ENCODE measurements at places on chromosomes 3 and 15.

- DNase-seq = no peak
Measured at GRCh38 chr15:82917249-82917648, 35.3 kb downstream of the HOMER2 start.

GRCh38 chr15:82833362-82833682 lies 23.9 kb downstream of the WHAMM start:
- no peak for DNase-seq

DNA sequence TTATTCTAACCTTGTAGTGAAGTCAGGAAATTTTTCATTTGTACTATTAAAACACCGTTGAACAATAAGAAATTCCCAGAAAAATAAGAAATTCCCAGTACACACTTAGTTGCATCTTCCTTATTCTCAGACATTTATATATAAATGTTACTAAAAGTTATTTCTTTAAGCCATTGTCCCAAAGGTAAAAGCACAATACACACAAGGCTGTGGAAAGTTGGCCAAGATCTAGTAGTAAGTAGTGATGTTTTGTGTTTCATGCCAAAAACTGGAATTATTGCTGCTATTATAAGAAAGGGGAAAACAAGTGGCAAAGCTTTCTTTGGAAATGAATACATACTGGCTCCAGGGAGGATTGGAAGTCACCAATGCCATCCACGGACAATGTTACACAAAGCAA lies 802.5 kb upstream of the DPPA4 start:
- DNase-seq = no peak

GRCh38 chr3:192212979-192213378 lies 514.4 kb downstream of the FGF12 start:
- DNase-seq = no peak

GRCh38 chr15:20345401-20345958 lies 196.1 kb downstream of the GOLGA6L6 start:
- DNase-seq = peak; percentile 13

GRCh38 chr15:81087066-81087465 lies 47.0 kb upstream of the CFAP161 start:
- no peak for DNase-seq

DNA sequence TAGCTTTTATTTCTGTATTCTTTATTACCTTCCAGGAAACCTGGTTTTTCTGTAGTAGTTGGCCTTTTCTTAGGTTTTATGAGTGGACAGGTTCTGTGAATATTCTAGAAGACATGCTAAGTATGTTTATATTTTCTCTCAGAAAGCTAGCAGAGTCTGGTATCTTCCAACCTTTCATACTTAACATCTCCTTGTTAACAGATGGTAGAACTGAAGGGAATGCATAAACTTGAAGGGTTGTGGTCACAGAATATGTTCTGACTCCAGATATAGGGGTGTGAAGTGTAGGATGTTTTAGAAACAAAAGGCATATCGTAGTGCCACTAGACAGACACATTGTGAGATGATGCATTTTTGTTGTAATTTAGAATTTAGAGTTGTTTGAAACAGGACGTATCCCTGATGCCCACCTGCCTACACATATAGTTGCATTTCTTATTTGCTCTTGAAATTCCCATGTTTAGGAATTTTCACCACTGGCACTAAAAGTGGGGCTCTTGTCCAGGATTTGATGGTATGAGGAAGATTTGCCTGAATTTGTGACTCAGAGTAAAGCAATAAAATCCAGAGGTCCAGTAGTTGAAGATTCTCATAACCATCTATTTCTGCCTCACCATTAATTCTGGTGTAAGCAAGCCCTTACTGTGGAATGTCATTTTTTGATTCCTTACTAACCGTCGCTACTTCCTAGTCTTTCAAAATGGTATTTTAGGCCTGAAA lies 274.5 kb downstream of the FEZF2 start:
- no peak for DNase-seq

DNA sequence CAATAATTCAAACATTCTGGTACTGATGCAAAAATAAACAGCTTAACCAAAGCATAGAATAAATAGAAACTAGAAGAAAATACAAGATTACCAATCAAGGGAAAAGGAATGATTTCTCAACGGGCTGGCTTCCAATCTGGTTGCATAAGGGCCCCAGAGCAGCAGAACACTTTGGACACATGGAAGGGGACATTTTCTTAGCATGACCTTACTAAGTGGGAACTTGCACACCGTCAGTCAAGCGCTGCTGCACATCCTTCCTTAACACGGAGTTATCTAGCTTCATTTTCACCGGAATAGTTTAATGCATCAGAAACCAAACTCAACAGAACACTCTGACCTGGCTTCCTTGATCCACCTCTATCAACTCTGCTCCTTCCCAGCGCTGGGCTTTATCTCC lies 388.5 kb downstream of the VPS13C start:
- DNase-seq = no peak

GRCh38 chr3:184075901-184076300 lies 21.0 kb upstream of the HTR3E start:
- DNase-seq = no peak

DNA sequence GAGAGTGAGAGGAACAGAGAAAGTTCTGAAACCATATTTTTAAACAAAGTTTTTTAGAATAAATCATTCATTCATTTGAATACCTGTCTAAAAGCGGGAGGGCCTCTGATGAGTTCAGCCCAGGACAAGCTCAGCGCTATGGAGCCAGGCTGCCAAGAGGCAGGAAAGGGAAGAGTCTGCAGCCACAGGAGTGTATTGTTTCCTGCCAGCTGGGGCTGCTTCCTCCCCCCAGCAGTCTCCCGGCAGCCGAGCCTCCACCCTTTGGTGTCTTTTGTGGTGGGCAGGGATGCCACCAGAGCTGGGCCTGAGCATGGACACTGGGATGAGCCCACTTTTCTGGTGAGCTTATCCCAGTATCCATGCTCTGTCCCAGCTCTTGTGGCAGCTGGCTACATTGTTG lies 199.5 kb upstream of the TPRG1 start:
- no peak for DNase-seq

DNA sequence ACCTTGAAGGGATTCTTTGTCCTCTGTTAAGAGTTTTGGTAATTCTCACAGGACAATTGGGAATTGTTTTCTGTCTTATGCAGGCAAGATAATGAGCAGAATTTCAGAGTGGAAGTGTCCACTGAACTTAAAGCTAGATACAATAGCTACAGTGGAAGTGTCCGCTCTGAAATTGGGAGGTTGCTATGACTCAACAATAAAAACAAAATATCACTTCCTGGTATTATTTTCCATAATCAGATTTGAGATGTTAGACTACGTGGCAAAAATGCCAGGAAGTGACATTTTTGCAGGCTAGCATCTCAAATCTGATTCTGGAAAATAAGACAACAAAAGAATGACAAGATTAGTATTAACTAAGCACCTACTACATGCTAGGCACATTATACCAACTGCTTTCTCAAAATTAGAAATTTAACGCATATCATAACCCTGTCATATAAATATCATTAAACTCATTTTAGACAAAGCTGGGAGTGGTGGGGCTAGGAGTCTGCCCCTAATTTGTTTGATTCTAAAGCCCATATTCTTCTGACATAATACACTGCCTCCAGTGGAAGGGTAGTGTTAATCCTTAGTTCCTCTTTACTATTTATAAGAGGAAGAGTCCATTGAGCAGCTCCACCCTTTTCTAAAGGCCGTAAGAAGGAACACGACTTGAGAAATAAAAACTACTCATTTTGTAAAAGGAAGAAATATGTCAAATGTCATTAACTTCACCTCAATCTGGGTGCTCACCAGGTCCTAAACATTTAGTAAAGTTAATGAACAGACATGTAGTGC lies 266.9 kb upstream of the STT3B start:
- DNase-seq = no peak

GRCh38 chr3:121988146-121988545 lies 33.9 kb downstream of the ILDR1 start:
- no peak for DNase-seq

DNA sequence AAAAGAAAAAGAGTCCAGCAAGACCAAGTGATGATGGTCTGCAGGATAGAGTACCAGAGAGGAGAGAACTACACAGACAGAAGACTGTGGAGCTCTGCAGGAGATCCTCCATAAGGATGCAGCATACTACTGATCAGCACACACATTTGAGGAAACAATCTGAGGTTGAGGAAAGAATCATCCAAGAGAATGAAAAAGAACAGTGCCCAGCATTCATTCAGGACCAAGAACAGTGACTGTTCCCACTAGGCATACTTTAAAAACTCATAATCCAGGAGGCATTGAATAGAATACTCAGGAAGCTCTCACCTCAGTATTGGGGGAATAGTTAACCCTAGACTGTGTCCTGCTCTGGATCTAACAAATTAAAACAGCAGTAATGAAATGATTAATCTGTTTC lies 54.9 kb downstream of the THSD4 start:
- no peak for DNase-seq

DNA sequence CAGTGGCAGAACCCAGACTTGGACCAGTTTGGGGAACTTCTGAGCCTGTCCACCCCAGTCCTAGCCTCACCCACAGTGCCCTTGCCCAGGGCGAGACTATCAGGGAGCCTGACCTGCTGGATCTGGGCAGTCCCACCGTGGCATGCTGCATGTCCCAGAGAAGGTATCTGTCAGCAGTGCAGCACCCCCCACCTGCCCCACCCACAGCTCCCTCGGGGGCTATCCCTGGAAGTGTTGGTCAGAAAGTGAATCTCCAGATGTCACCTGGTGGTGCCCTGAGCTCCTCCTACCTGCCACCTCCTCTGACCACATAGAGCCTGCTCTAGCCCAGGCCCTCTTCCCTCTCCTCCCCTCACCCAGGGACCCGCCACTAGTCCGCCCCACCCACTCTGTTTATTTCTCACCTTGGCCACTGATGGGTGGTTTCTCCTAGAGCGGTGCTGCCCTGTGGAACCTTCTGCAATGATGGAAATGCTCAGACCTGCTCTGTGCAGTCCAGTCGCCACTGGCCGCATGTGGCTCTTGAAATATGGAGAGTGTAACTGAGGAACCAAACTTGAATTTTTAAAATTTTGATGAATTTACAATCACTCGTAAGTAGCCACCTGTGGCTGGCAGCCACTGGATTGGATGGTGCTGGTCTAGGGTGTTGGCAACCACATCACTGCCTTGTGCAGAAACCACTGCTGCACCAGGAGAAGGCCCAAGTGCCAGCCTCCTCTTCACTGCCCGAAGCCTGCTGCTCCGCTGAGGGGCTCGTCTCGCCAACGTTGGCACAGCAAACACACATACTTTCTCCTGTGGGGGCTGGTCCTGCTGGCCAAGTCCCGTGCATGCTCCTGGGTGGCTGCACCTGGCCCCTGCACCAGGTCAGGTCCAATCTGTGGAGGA lies 13.1 kb downstream of the HDAC11 start:
- no peak for DNase-seq

DNA sequence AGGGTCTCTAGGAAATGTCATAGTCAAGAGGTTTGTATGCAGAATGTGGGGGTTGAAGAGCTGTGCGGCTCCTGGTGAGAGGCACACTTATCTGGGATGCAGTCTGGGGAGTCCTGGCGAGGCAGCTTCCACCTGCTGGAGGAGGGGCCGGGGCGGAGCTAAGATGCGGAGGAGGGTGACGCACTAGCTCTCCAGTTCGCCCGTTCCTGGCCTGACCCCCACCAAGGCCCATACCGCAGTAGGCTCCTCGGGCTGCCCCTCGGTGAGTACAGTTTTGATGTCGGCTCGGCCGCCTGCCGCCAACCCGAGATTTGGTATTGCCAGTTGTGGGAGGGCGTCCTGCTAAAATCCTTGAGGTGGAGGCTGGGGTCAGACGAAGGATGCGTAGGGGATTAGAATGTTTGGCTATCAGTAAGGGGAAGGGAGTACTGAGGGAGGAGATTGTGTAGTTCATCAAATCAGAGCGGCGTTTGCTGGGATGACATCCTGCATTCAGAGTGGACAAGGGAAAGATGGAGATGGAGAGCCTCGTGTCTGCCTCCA lies at the start of gene SCG5:
TSS of gene SCG5 (plus strand) at position 194 of the 543 bp plus-strand sequence. CDS start 1,883 bp downstream, outside the sequence.
- no peak for DNase-seq

- peak; percentile 27 for DNase-seq
Measured at GRCh38 chr15:101501703-101502373, 12.3 kb upstream of the PCSK6 start.

DNA sequence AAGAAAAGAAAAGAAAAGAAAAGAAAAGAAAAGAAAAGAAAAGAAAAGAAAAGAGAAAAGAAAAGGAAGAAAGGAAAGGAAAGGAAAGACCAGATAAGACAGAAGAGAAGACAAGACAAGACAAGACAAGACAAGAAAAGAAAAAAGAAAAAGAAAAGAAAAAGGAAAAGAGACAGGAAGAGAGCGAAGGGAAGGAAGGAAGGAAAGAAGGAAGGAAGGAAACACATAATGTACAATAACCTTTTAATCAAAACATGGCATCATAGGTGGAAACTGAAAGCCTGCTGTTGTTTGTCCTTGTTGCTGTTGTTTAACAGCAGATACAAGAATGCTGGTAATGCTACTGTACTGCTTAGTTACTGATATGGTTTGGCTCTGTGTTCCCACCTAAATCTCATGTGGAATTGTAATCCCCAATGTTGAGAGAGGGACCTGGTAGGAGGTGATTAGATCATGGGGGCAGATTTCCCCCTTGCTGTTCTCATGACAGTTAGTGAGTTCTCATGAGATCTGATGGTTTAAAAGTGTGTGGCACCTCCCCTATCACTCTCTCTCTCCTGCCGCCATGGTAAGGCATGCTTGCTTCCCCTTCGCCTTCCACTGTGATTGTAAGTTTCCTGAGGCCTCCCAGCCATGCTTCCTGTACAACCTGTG lies 67.3 kb downstream of the MCF2L2 start:
- DNase-seq = no peak

- DNase-seq = no peak
Measured at GRCh38 chr3:71195492-71195891, 388.0 kb downstream of the FOXP1 start.

GRCh38 chr15:83158393-83158792 lies 49.2 kb downstream of the HDGFL3 start:
- no peak for DNase-seq

Measured in SK-N-DZ (cell line).